ENCODE measurements at places on chromosomes 5 and 9.

DNA sequence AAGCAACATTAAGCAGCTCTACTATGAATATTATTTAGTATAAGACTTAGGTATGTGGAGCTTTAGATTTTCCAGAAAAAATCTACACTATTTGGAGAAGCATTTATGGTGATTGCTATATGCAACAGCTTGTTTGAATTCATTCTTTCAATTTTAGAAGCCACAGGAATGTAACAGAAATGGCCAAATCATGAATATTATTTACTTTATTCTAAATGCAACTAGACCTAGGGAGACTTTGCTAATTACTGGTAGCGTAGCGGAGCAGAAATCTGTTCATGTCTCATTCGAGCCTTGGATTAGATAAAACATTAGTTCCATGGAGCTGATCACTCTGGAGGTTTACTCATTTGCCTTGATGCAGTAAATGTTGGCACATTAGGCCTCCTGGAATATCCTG lies 290.2 kb downstream of the ZNF608 start:
- no peak for DNase-seq

DNA sequence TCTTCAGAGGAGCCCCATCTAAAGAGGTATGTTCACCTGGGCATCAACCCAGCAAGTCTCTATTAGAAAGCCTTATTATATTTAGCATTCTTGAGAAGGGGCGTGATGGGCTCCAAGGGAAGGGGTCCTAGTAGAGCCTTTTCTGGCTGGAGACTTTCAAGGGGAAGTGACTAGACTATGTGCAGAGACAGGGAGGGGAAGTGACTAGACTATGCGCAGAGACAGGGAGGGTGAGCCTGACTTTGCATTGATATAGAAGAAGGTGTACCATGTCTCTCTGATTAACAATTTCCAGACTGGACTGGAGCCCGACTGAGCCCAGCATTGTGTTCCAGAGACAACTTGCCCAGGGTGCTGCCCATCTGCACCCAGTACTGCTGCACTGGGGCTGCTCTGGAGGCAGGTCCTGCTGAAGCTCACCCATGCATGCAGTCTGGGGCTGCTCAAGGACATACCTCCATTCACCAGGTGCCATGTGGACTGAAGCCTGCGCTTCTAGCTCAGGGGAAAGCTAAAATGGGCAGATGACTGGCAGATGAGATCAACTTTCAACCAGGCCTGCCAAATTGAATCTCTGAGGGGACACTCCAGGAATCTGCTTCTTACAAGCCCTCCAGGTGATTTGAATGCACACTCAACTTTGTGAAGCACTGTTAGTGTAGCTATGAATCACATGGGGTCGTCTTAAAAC lies 83.0 kb upstream of the GNA14 start:
- DNase-seq: no peak

DNA sequence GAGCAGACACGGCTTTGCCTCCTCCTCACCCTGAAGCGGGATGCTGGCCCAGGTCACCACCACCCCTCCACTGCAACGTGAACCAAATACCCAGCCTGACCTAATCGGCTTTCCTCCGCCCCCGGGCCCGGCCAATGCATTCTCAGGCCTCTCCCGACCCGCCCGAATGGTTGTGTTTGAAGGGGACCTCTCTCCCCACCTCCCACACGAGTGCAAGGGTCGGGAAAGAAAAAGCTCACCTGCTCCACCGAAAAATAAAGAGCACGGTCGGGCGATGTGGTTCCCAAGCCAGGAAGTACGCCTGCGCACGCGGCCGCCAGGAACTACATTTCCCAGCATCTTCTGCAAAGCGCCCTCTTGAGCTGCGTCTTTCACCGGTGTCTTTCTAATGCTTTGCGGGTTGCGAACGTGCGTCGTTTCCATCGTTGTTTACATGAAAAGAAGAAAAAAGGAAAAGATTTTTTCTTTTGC lies at the start of gene ZNF883:
Gene ZNF883 (minus strand): TSS at position 282 of the 471 bp plus-strand sequence.
- peak; percentile 38 for DNase-seq

GRCh38 chr5:68240771-68241170 lies 25.2 kb downstream of the PIK3R1 start:
- no peak for DNase-seq

DNA sequence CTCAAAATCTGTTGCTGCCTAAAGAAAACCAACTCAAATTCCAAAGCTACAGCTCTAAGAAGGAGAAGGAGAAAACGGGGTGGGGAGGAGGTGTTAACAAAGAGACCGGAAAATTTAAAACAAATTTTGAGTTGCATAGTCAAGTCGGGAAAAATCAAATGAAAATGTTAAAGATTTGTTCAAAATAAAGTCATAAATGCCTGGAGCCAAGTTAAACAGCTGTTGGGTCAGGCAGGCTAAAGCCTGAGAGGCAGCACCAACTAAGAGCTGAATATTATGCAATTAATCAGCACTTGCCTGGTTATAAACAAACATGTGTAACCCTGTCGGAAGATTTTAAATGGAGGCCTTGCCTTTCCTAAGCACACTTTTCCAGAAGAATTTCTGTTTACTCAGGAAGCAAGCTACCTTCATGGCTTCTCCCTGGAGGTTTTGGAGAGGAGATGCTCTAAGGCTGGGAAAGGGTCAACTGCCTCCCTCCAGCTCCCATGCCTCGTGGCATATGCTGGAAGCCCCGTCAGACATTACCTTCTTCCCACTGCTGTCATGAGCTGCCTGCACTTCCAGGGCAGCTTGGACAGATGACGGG lies 270.5 kb downstream of the DMRT2 start:
- no peak for DNase-seq

GRCh38 chr5:79474367-79475151 lies 39.4 kb downstream of the HOMER1 start:
- DNase-seq: no peak

Measured in SK-MEL-5 (cell line).